NCI-H1092 (cell line): ENCODE measurements at places on chromosomes 4 and X.

DNA sequence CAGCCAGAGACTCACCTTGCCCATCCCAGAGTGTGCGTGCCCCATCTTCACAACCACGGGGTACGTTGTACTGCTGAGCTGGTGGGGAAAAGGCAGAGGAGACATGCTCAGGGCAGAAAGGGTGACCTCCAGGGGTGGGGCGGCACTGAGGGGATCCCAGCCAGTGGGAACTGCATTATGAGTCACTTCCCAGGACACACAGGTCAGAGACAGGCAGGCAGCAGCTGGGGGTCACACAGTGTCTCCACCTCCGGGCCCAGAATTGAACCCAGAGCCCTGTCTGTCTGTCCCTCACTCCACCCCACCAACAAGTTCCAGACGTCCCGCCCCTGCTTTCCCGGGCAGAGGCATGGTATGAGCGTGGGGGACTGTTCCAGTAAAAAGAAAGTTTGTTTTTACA is 4.8 kb upstream of the TIMP1 start:
- no peak for DNase-seq

GRCh38 chr4:122346036-122346435 is 32.8 kb upstream of the ADAD1 start:
- DNase-seq = no peak

- no peak for DNase-seq
These were observed 95.2 kb downstream of the ATG4A start for GRCh38 chrX:108186811-108187210.

- DNase-seq = no peak
These were observed 226.1 kb upstream of the ANXA3 start for GRCh38 chr4:78325271-78326157.

GRCh38 chr4:7945709-7946380 is 6.2 kb upstream of the AFAP1 start:
- no peak for DNase-seq

DNA sequence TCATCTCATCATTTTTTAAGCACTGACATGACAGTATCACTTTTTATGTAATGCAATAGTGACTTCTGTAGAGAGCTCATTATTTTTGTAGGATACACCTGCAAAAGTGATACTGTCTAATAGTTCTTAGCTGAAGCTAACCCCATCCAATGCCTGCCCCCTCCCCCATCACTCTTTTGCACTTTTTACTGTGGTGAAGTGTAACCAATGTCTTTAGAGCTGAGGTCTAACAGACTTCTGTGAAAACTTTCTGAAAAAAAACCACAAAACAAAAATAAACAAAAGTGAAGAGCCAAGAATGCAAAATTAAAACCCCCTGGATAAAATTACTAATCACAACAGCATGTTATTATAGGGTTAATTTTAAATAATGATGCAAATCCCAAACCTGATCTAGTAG is 301.1 kb downstream of the ANK2 start:
- DNase-seq = no peak

DNA sequence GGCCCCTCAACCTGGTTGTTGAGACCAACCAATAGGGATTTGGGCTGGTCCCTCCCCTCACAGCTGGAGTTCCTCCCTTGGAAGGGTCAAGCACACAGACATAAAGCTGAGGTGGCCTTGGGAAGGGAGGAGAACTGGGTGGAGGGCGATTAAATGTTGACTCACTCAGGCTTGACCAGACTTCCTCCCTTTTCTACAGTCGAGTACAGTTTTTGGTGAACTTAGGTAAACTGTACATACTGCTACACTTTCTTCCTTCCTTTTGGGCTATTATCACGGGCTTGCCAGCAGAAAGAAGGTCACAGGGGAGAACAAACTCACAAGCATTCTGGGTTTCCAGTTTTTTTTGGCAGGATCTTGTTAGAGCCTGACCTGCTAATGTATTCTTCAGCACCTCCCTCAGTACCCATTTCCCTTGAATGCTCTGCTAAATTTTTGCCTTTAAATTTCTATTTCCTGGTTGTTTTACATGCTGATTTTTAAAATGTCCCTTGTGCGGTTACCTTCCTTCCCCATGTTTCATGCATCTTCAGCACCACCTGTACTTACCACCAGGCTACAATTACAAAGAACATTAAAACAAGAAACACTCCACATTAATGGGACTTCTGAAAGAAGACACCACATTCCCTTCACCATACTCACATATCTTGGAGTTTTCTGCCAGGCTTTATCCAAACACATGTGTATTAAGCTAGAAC is 135.2 kb upstream of the RASGEF1B start:
- no peak for DNase-seq

GRCh38 chr4:140281828-140282552 is 91.5 kb upstream of the SCOC start:
- no peak for DNase-seq

- DNase-seq = no peak
These were observed 184.0 kb downstream of the ARHGAP24 start for GRCh38 chr4:85658766-85659439.

- DNase-seq = no peak
These were observed 193.4 kb downstream of the GRID2 start for GRCh38 chr4:92497141-92497540.

GRCh38 chr4:8039290-8039689 is 99.6 kb upstream of the AFAP1 start:
- DNase-seq = peak; percentile 96

- no peak for DNase-seq
These were observed 63.8 kb upstream of the ANXA10 start for GRCh38 chr4:168028568-168028967.
